ENCODE measurements at places on chromosomes 3 and 15.

DNA sequence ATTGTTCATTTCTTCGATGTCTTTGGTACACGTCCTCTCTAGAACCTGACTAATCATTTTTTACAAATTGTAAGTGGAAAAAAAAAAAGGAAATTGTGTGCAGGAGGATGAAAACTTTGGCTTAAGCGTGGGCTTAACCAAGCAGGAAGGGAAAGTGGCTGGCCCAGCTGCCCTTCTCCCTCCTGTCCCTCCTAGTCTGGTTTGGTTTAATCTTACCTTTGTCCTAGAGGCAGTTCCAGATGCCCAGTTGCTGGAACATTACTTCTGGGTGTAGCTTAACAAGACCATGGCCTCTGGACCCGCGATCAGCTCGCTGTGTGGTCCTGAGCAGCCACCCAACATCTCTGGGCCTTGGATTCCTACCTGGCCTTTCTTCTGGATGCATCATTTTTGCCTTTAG is 15.4 kb downstream of the PAQR5 start:
- no peak for DNase-seq

DNA sequence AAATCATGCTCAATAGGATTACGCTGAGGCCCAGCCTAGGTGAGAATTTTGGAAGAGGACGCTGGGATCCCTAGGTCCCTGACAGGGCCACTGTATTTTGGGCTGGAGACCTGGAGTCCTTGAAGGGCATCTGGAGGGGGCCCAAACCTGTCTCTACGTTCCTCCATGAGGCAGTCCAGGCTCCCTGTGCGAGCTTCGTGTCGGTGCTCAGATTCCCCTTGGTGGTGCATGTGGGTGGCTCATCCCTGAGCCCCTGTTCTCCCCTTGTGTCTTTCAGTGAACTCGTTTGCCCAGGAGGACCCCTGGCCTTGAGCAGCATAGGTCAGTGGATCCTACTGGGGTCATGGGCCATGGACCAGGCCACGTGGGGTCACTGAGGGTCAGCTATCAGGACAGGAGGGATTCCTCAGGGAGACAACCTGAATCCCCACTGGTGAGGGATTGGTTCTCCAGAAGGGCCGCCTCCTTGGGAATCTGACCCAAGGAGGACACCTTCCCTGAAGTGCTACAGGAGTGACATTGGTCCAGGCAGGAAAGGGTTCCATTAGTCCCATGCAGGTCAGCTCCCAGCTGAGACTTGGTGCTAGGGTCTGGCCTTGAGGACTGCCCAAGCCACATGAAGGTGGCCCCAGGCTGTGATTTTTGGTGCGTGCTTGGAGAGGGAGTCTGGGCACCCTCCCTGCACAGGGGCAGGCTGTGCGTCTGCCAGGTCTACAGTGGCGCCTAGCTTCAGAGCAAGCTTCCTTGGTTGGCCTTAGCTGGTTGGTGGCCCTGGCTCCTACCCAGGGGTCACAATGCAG is 229.8 kb downstream of the SNRPN start:
- no peak for DNase-seq

DNA sequence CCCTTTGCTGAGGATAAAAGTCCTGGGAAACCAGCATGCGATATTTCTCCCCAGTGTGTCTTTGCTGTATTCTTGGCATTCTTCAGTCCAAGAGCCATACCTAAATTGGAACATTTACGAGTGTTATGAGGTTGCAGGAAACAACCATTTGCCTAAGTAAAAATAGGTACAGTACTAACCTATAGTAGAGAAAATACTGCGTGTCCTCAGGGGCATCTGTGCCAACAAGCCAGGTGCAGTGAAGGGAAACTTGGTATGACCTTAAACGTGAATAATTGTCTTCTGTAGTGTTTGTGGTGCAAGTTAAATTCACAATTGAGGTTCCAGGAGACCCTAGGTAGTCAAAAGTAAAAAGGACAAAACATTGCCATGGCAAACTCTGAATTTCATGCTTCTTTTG is 12.2 kb downstream of the IL5RA start:
- DNase-seq: no peak

- DNase-seq: no peak
These were observed 23.0 kb downstream of the PPM1L start for GRCh38 chr3:160779040-160779439.

DNA sequence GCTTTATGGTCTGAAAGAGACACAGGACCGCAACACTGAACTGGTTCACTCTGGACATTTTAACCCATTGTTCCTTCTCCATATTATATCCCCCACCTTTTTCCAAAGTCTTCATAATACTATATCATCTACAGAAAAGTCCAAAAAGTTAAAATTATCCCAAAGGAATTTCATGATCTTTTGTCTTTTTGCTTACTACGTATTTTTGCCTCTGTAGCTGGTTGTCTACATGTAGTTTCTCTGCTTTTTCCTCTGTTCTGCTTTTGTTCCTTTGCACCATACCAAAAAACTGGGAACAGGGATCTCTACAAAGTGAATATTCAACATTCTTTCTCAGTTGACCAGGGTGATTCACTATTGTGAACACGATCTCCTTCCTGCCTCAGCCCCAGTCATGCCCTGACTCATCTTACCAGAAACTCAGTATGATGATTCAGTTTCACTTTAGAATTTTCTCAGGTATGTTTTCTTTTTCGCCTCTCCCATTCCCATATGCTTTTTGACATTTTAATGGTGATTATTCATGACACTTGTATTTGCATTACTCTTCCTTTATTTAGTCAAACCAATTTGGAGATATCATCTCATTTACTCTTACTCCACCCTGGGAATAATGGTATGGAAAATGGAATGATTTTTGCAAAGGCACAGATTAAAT is 14.5 kb downstream of the EMC4 start:
- DNase-seq: no peak

- no peak for DNase-seq
These were observed 139.2 kb upstream of the MANF start for GRCh38 chr3:51245867-51246266.

- DNase-seq: no peak
These were observed 3.1 kb downstream of the AP4E1 start for GRCh38 chr15:50911621-50912020.

DNA sequence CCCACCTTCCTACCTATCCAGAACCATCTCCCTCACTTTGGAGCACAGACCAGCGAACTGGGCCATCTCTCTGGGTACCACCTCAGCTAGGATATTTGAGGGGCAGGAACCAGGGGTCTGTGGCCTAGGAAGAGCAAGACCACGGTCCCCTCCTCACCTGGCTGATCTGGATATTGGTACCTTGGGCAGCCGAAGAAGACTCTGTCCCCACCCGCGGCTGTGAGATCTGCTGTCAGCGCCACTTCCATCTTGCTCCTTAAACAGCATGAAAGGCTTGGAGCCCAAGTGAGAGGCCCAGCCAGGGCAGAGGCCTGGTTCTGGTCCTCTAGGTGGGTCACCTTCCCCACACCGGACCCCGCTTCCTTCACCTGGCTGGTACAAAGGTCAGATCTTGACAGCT is 26.6 kb downstream of the SEC61A1 start:
- DNase-seq: no peak

GRCh38 chr3:103644450-103644849 is 1209.6 kb downstream of the ZPLD1 start:
- DNase-seq: no peak

DNA sequence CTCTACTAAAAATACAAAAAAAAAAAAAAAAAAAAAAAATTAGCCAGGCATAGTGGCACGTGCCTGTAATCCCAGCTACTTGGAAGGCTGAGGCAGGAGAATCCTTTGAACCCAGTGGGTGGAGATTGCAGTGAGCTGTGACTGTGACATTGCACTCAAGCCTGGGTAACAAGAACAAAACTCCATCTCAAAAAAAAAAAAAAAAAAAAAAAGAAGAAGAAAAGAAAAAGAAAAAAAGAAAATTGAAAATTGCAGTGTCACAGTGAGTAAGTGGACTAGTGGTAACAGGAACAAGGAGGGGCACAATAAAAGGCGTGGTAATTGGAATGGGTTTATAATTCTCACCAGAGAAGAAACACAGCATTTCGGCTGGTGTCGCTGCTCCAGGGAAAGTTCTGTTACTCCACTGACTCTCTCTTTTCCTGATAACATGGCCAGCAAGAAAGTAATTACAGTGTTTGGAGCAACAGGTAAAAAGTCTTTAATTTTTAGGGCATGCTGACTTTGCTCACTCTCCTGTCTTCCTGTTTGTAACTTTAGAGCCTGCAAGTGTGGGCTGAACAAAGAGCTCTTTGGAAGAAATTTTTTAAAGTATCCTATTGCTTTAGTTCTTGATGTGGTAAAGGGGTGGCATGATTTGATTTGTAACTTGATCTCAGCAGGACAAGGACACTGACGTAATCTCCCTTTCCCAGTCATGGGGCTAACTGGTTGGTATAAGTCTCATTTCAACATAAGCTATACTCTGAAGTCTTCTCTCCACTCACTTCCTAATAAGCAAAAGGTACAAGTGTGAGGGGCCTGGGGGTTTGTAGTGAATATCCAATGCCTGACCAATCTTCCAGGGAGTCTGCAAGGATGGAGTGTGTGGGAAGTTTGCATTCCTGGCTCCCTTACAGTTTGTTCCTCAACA is 22.1 kb upstream of the TRA2B start:
- no peak for DNase-seq

GRCh38 chr3:57791245-57791644 is 35.1 kb downstream of the SLMAP start:
- DNase-seq: no peak

DNA sequence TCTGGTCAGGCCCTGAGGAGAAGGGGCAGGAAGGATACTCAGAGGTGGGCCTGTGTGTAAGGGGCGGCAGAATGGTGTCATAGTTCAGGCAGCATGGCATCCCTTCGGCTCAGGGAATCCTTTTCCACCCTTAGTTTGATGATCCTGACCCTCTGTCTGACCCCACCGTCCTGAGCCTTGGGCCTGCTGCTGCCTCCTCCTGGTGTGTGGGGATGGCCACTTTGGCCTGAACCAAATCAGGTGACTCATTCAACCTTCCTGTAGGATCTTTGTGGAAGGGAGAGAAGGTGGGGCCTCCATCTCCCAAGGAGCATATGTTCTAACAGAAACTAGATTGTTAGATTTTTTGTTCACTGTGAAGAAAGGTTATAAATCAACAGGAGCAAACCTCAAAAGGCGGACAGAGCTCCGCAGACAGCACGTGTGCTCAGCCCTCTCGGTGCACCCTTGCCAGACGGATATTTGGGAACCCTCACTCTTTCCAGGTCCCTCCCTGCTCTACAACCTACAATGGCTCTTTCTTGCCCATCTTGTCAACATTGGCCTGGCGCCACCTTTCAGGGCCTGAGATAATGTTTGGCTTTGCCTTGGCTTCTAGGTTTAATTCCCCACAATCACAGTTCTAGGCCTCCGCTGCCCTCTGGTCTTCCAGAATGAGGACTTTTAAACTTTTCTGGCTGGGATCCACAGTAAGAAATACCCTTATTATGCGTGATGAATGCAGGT is 21.7 kb downstream of the THSD4 start:
- no peak for DNase-seq

DNA sequence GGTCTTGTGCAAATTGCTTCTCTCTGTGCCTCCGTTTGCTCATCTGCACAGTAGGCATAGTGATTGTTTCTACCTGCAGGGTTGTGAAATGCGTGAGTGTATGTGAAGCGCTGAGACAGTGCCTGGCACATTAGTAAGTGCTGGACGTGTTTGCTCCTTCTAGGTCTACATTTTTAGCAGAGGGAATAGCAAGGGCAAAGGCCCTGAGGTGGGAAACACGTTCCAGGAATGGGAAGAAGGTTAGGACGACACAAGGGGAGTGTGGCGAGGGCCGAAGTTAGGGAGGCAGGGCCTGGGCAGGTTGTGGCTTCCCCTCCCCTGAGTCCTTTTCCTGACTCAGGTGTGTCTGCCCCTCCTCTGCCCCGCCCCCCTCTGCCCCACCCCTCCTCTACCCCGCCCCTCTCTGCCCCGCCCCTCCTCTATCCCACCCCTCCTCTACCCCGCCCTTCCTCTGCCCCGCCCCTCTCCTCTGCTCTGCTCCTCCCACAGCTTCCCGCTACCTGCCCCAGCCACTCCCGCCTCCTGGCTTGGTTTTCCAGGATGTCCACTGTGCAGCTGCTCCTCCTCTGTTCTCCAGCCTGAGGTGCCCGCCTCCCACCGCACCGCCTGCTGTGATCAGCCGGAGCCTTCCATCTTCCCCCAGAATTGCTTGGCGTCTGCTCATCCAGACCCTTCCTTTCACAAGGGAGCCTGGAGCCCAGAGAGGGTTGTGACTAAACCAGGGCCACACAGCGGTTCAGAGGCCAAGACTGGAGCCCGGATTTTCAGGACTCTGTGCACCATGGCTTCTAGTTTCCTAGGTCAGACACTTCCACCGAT is 31.1 kb upstream of the SMAD6 start:
- no peak for DNase-seq

DNA sequence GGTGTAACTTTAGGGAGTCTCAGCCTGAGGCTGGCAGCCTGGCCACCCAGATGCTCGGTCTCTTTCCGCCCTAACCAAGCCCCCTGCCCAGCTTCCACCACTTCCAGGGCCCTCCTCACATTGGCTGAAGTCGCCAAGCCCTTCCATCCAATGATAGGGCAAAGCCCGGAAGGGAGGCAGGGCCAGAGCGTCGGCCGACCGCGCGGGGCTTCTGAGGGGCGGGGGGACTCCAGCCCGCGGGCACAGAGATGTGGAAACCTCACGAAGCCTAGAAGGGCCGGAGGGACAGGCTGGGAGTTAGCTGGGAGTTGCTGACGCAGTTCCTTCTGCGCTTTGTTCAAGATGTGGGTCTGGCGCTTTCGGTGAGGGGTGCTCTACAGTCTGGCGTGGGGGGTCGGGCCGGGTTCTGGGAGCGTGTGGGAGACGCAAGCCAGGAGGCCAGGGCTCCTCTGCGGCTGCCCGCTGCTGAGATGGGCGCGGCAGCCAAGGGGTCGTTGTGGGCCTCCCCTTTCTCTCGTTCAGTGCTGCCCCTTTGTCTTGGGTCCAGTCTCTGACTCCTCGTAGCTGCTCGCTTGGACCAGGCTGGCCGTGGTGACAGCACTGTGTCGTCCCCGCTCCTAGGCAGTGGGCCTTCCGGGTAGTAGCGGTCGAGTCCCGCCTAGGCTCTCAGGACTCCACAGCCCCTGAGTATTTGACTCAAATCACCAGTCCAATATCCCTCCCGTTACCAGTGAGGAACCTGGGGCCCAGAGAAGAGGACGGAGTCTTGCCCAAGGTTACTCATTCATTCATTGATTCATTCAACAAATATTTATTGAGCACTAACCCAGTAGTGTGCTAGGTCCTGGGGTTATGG is at the start of gene ZNF660:
Gene ZNF660, plus strand, starts transcription at position 319 of the 856 bp plus-strand sequence. CDS start 9,230 bp downstream, outside the sequence.
- DNase-seq: peak; percentile 75

DNA sequence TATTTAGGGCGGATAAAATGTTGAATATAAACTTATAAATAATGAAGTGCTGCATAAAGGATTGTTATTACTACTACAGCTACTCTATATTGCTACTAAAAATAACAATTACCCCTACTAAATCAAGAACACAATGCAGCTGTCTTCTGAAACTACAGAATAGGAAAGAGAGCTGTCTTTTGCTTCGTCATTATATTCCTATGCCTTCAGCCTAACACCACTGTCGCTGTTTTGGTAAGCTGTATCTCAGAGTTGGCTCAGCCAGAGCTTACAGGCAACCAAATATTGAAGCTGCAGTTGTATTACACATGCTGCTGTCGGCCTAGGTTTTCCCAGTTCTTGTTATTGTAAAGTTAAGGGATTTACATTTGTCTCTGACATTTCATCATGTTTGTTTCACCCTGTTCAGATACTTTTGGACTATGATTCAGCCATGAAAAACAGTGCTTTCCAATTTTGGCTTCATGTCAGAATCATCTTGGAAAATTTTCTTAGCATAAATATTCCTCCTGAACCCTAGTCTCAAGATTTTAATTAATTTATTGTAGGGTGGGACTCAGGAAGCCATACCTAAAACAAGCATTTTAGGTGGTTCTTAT is 31.3 kb upstream of the LPP start:
- DNase-seq: no peak

GRCh38 chr3:72261566-72262564 is 476.9 kb upstream of the PROK2 start:
- no peak for DNase-seq

Measured in cerebellar nuclear complex (tissue), 1 donor.